ENCODE measurements at places on chromosomes 12 and 14. TPM values are rescaled to one million over a fixed set of nuclear protein-coding genes. Genes with fewer than 3 reads are reported as not detected.

MYF6 gene
- not detected for total RNA-seq

DNA sequence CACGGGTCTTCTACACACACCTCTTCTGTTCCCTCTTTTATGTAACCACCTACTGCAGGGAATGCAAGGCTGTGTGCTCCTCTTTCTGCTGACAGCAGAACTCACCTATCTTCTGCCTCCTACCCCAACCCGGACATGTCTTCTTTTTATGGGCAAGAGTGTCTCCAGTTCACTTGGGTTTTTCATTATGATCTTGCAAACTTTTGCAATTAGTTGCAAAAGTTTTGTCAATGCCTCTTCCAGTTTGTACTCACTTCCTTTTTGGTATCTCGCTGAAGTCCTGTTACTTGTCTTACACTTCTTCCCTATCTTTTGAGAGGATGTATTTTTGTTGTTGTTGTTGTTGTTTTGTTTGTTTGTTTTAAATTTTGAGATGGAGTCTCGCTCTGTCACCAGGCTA, 50.6 kb downstream of the DRAM1 start:
- DNase-seq = no peak
- H3K4me1 ChIP-seq = no peaks in the 10 kb centered on the region
- no peak overlapping the region for H3K4me3 ChIP-seq
- no peak overlapping the region for H3K27ac ChIP-seq

TAS2R14 gene
- total RNA-seq = 3.0 TPM

- H3K27ac ChIP-seq = no peak overlapping the region
- no peak for DNase-seq
- H3K4me1 ChIP-seq = no peaks in the 10 kb centered on the region
- H3K36me3 ChIP-seq = no peaks in the 10 kb centered on the region
Observed at GRCh38 chr14:104323551-104324175, 185.3 kb downstream of the KIF26A start.

DNA sequence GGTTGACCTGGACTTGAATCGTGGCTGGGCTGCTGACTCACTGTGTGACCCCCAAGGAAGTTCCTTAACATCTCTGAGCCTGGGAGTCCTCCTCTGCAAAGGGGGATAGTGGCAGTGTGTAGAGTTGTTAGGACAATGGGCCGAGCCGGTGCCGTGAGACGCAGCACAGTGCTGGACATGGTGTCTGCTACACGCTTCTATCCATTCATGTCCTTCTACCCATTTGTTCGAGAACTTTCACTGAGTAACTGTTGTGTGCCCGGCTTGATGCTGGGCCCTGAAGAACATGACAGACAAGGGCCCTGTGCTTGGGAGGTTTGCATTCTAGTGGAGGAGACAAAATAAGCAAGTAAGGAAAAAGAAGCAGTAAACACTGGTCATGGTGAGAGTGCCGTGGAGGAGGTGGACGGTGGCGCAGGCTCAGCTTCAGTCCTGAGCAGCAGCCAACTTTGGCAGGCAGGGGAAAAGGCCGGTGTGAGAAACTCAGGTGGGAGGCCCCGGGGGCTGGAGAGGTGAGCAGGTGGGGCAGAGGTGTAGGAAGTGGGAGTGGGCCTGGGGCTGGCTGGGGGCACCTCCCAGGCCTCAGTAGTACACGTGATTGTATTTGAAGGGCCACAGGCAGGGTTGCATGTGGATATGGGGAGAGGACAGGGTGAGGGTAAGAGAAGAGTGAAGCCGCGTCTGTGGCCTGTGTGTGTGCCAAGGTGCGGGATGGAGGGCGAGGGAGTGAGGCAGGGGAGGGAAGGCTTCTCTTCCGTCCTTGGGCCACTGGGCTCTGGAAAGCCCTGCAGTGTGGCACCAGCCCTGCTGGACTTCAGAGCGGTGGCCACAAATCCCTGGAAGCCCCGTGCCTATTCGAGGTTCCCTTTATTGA, 13.8 kb downstream of the VASH1 start:
- no peak overlapping the region for H3K27ac ChIP-seq
- no peak overlapping the region for H3K4me3 ChIP-seq
- no peaks in the 10 kb centered on the region for H3K27me3 ChIP-seq
- H3K36me3 ChIP-seq = peaks cover 30% of the 10 kb centered on the region
- peaks cover 20% of the 10 kb centered on the region for H3K4me1 ChIP-seq
- DNase-seq = no peak
